Activated naive CD4-positive, alpha-beta T cell treated with anti-CD3 and anti-CD28 coated beads for 36 hours (primary cell): ENCODE measurements at places on chromosomes 6 and 20. TPM values are rescaled to one million over a fixed set of nuclear protein-coding genes. Genes with fewer than 3 reads are reported as not detected.
A peak's percentile ranks its signal among the peaks of the same experiment; 100 is the strongest.

Gene SPATA25
- total RNA-seq: 0.52 TPM

GRCh38 chr6:102571236-102571908 is 1177.9 kb downstream of the GRIK2 start:
- no peak for DNase-seq

- DNase-seq: no peak
These were observed 59.9 kb downstream of the NUDT3 start for GRCh38 chr6:34332251-34333198.

- peak; percentile 62 for DNase-seq
These were observed 5.5 kb downstream of the HTR1B start for GRCh38 chr6:77457720-77458349.

GRCh38 chr6:18720075-18720474 is 332.9 kb downstream of the RNF144B start:
- no peak for DNase-seq

DNA sequence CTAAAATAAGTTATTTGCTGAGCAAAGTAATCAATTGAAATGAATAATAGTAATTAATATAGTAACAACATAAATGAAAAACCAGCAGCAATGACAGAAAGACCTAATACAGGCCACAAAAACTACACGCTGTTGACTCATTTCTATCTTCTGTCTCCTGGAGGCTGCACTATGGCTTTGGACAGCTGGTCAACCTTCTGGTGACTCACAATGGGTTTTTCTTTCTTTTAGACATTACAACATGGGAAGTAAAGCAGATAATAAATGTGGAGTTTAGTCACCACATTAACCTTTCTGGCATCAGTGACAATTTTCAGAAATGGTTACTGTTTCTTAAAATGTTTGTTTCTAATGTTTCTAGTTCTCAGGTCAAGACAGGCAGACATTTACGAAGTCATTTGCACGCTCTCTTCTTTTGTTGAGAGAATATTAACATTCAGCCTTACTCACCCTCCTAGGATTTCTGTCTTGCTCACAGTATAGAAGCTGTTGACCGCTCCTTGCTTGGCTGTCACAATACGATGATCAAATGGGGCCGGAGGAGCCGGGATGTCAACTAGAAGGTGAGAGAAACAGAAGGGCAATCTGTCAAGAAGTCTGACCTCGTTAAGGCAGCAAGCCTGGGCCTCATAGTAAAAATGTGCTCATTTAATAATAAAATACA is 62.2 kb downstream of the MYLK4 start:
- peak; percentile 12 for DNase-seq

DNA sequence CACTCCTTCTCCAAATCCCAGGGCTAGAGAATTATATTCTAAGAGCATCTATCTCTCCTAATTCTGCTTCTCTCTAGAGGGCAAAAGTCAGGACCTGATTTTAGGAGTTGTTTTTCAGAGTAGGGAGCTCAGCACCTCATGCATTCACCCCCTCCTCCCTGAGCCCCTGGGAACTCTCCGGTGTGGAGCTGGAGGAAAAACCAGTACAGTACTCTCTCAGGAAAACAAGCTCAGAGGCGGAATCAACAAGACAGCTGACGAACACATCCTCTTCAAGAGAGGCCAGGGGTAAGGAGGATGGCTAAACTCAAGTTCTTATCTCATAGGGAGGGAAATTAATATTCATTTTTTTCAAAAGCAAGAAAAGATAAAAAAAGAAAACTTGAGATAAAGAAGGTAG is 120.1 kb upstream of the CDYL start:
- no peak for DNase-seq

DNA sequence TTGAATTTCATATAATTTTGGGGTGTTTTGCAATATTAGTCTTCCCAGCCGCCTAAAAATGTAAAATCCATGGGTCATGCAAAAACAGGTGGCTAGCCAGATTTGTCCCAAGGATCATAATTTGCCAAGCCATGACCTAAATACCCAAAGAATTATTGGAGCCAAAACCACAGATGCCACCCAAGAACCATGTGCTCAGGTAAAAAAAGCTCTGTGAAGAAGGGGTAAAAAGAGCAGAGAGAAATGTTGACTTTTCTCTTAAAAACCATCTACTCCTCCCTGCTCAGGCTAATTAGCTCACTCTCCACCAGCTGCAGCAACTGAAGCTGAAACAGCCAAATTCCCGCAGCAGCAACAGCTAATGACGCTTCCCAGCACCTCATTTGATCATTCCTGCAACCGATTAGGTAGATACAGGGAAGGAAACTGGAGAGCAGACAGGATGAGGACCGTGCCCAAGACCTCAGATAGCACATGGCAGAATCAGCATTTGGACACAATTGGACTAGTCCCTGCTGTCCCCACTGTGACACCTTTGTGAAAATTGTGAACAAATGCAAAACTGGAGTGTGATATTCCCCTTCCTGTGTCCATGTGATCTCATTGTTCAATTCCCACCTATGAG is 107.9 kb upstream of the NXT1 start:
- DNase-seq: no peak

DNA sequence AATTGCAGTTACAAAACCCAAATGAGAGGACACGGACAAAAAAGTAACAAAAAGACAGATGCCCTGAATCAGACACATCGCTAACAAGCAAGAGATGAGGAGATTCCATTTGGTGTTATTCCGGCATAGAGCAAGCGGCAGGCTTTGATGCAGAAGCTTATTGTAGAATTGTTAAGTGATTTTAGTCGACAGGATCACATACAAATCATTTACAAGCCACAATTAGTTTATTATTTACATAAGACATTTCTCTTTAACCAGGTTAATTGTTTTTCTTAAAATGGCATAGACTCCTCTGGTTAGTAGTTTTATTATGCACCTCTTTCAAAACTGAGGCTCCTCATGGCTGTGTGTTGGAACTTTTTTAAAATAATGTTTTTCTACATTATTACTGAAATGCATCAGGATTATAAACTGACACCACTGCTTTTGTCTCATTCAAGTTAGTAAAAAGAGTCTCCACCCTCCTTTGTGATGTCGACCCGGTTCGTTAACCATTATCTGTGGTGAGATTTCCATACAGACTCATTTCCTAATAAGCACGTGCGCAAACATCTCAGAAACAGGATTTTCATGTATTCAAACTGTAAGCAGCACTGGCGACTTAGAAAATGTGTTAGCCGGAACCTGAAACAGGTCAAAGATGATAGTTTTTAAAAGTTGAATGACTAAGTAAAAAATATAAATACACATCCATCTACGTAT is 119.8 kb downstream of the COL12A1 start:
- DNase-seq: no peak

DNA sequence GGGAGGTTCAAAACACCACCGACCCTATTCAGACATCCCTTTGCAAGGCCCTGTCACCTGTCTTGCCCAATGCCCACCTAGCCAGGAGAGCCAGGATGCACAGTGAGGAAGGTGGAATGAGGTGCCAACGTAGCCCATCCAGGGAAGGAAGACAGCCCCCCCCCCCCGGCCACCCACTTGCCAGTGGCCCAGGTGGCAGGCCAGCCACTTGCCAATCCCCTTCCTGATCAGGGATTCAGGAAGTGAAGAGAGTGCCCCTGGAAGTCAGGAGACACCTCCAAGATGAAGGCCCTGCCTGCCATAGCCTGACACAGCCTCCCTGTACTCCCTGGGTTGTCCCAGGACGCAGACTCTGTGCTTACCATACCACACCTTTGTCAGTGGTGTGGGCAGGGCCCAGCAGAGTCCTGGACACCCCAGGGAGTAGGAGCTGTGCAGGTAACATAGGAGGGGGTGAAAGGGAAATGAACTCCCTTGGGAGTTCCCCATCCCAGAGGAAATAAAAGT is 54.7 kb downstream of the MRPL14 start:
- no peak for DNase-seq

Gene SGK2
- total RNA-seq: 0.60 TPM

GRCh38 chr6:95175927-95176675 is 401.2 kb upstream of the MANEA start:
- no peak for DNase-seq
